Colonic mucosa (tissue), 4 donors: ENCODE measurements at places on chromosomes 5 and 9. TPM values are rescaled to one million over a fixed set of nuclear protein-coding genes. Genes with fewer than 3 reads are reported as not detected.

TAS2R1 gene
- not detected for total RNA-seq

CFAP157 gene
- total RNA-seq, result not detected

DNA sequence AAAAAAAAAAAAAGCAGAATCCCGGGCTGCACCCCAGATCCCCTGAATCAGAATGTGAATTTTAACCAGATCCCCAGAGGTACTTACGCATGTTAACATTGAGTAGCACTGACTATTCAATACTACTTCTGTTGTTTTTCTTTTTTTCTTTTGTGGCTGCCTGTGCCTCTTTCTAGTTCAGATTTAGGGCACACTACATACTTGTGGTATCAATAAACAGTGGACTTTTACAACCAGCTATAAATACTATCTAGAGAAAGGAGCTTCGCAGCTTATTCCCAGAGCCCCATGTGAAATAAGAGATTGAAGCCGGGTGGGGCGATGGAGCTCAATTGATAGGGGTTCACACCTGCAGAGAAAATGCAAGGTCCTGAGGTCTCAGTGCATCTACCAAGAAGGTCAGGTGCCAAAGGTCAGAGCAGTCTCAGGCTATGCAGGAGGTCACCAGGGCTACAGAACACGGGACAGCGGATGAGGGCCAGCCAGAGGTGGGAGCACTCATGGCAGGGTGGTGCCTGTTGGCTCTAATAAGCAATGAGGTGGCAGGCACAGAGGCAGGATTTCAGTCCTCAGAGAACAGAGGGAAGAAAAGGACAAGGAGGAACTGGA lies 22.3 kb downstream of the WWC1 start:
- DNase-seq, result no peak
- no peaks in the 10 kb centered on the region for H3K27me3 ChIP-seq
- H3K36me3 ChIP-seq, result no peaks in the 10 kb centered on the region
- H3K27ac ChIP-seq, result peak overlapping the region; percentile 58

DNA sequence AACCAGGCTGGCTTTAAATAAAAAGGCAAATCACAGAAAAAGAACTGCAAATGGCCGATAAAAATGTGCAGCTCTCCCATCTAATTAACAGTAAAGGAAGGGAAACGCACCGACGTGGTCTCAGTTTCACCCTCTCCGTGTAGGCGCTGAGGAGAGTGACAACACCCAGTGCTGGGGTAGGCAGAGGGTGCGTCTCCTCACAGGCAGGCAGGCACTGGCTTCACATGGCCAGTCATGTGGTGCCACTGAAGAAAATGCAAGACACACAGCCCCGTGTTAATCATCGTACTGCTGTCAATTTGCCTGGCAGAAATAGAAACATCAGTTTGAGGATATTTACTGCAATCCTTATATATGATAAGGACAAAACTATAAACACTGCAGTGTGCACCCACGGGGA lies 178.4 kb downstream of the FANCC start:
- H3K4me3 ChIP-seq, result no peak overlapping the region
- peaks cover 4% of the 10 kb centered on the region for H3K4me1 ChIP-seq
- DNase-seq, result no peak
- H3K36me3 ChIP-seq, result no peaks in the 10 kb centered on the region
- H3K27ac ChIP-seq, result no peak overlapping the region

RGP1 gene
- 52.0 TPM for total RNA-seq

TRPM6 gene
- 15.1 TPM for total RNA-seq

DNA sequence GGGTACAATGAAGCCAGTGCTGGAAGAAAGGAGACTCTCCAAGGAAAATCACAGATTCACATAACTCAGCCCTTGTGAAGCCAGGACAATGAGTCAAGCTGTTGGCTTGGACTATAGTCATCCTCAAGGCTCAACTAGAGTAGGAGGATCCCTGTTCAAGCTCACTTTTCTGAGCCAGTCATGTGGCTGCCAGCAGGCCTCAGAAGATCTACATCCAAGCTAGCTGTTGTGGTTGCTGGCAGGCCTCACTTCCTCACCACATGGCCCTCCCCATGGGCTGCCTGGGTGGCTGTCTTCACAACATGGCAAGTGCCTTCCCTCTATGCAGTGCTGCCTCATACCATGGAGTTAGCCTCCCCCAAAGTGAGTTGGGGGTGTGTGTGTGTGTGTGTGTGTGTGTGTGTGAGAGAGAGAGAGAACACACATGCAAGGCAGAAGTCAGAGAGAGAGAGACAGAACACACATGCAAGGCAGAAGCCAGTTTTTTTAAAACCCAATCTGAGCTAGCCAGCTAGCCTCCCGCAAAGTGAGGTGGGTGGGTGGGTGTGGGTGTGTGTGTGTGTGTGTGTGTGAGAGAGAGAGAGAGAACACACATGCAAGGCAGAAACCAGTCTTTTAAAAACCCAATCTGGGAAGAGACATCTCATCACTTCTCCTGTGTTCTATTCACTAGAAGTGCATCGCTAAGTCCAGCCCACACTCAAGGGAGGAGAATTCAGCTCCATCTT lies 17.1 kb downstream of the SCAI start:
- H3K27me3 ChIP-seq, result no peaks in the 10 kb centered on the region
- no peak overlapping the region for H3K4me3 ChIP-seq
- H3K36me3 ChIP-seq, result no peaks in the 10 kb centered on the region
- H3K4me1 ChIP-seq, result no peaks in the 10 kb centered on the region
- DNase-seq, result peak; percentile 66
- no peak overlapping the region for H3K27ac ChIP-seq

GRCh38 chr5:173598686-173599085 lies 17.8 kb downstream of the BOD1 start:
- H3K4me3 ChIP-seq, result no peak overlapping the region
- H3K27ac ChIP-seq, result no peak overlapping the region
- H3K36me3 ChIP-seq, result no peaks in the 10 kb centered on the region
- DNase-seq, result no peak
- no peaks in the 10 kb centered on the region for H3K27me3 ChIP-seq

- no peaks in the 10 kb centered on the region for H3K4me1 ChIP-seq
- no peaks in the 10 kb centered on the region for H3K27me3 ChIP-seq
- H3K27ac ChIP-seq, result no peak overlapping the region
- no peaks in the 10 kb centered on the region for H3K36me3 ChIP-seq
- no peak overlapping the region for H3K4me3 ChIP-seq
These were observed 66.3 kb downstream of the PRELID2 start for GRCh38 chr5:145768863-145769262.

CCL27 gene
- not detected for total RNA-seq

RMI1 gene
- total RNA-seq, result 9.6 TPM

DNA sequence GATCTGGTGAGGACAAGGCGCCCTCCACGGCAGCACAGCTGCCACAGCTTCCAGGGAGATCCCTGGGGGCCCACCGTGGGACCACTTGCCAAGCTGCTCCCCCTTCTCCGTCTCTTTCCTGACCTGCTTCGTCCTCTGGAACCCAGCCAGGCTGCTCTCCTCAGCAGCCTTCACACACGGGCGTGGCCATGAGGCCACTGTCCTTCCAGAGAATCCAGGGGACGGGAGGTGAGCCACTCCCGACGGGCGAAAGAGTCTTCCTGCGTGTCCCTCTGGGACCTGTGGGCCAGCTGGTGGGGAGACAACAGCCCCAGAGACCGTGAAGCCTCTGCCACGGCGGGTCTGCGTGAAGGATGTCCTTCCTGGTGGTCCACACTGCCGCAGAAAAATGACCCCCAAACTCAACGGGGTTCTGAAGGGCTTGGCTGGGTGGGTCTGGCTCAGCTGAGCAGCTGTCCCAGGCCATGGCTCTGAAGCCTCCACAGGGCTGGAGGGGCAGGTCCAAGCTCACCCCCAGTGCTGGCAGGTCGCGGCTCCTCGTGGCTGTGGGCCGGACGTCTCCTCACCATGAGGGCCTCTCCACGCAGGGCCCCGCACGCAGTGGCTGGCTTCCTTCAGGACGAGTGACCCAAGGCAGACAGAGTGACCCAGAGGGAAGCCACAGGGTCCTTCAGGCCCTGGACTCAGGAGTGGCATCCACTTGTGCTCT lies 47.4 kb upstream of the NKD2 start:
- H3K27me3 ChIP-seq, result no peaks in the 10 kb centered on the region
- no peaks in the 10 kb centered on the region for H3K4me1 ChIP-seq
- no peak overlapping the region for H3K27ac ChIP-seq

DNA sequence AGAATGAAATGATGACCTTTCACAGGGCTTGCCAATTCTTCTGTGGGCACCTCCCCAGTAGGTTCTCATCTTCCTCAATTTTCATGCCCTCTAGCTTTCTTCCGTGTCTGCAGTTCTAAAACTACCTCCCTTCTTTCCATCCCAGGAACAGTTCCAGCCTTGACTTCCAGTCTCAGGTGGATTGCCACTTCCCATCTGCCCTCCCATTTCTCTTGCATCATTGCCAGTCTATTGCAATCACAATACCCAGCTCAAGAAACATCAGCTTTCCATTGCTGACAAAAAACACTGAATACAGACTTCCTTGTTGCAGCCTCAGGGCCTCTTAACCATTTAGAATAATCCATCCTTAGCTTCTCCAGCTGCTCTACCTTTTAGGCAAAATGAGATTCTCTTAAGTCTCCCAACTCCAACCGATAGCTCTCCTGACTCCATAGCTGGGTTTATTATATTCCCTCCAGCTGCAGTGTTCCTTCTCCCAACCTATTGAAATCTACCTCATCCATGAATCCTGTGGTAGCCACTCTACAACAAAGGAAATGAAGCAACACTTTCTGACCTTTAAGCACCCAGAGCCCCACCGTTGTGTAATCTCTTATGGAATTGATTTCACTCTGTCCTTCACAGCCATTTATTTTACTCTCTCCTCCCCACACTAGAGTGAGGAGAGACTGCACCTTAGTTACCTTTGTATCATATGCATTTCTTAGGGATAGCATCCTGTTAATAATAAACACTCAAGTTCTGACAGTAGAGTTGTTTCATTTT lies 75.6 kb upstream of the PCA3 start:
- no peak for DNase-seq
- H3K27ac ChIP-seq, result no peak overlapping the region
- H3K4me3 ChIP-seq, result no peak overlapping the region
- H3K36me3 ChIP-seq, result no peaks in the 10 kb centered on the region
- H3K4me1 ChIP-seq, result no peaks in the 10 kb centered on the region

GRCh38 chr9:19213823-19214222 lies 16.7 kb upstream of the DENND4C start:
- no peaks in the 10 kb centered on the region for H3K4me1 ChIP-seq
- no peaks in the 10 kb centered on the region for H3K36me3 ChIP-seq
- H3K27me3 ChIP-seq, result no peaks in the 10 kb centered on the region

BNIP1 gene
- total RNA-seq, result 11.4 TPM

LTC4S gene
- total RNA-seq, result 5.3 TPM

MSX2 gene
- total RNA-seq, result 0.88 TPM

PCDHA1 gene
- total RNA-seq, result 0.13 TPM

DNA sequence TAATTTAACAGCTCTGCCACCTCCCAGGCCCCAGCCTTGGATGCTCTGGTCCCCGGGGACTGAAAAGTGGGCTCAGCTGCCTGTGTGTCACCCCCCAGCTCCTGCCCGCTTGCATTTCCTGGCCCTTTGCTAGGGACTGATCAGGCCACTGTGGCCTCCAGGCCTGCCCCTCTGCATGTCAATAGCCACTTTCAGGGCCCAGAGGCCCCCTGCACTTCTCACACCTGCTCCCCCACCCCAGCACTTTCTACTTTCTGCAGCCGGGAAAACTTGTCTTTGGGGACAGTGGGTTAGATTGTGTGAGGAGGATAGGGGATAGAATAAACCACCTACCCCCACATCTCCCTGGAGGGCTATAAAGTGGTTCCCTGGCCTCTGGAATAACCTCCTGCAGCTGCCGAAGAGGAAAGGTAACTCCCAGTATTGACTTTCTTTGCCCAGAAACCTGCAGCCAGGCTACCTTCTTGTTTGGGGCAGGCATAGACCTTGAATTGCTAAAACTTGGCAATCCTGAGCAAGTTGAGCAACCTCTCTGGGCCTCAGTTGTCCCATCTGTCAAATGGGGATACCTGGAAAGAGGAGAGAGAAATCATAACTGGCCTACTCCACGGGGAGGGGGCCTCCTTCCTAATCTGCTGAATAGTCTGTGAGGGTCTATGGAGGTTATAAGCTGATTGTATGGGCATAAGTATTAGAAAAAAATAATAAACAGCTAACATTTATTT lies 7.8 kb downstream of the AIF1L start:
- no peaks in the 10 kb centered on the region for H3K4me1 ChIP-seq
- H3K27ac ChIP-seq, result no peak overlapping the region

F2RL1 gene
- total RNA-seq, result 139 TPM

GRCh38 chr5:62661126-62661525 lies 82.5 kb downstream of the LRRC70 start:
- H3K4me1 ChIP-seq, result no peaks in the 10 kb centered on the region
- H3K27ac ChIP-seq, result no peak overlapping the region
- no peak overlapping the region for H3K4me3 ChIP-seq
- H3K36me3 ChIP-seq, result no peaks in the 10 kb centered on the region

DNA sequence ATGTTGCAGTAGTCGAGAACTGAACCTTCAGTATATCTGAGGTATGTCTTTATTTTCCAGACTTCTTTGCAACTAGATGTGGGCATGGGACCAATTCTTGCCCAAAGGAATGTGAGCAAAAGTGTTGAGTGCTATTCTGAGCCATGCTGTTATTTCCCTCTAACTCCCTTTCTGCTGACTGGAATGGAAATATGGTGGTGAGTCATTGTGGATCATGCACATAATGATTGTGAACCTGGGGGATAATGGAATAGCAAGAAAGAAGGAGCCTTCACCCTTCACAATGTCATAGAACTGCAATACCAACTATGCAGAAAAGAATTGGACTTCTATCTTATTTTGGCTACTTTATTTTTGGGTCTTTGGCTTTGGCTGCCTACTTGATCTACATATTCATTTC lies 10.3 kb upstream of the DOCK2 start:
- no peak overlapping the region for H3K4me3 ChIP-seq
- DNase-seq, result no peak
- no peaks in the 10 kb centered on the region for H3K36me3 ChIP-seq
- no peaks in the 10 kb centered on the region for H3K4me1 ChIP-seq
- H3K27ac ChIP-seq, result no peak overlapping the region

- no peak overlapping the region for H3K27ac ChIP-seq
- H3K4me1 ChIP-seq, result no peaks in the 10 kb centered on the region
- no peaks in the 10 kb centered on the region for H3K36me3 ChIP-seq
- no peaks in the 10 kb centered on the region for H3K27me3 ChIP-seq
- no peak for DNase-seq
These were observed 35.1 kb upstream of the ORM1 start for GRCh38 chr9:114287763-114288192.

MYMK gene
- total RNA-seq, result not detected

DNA sequence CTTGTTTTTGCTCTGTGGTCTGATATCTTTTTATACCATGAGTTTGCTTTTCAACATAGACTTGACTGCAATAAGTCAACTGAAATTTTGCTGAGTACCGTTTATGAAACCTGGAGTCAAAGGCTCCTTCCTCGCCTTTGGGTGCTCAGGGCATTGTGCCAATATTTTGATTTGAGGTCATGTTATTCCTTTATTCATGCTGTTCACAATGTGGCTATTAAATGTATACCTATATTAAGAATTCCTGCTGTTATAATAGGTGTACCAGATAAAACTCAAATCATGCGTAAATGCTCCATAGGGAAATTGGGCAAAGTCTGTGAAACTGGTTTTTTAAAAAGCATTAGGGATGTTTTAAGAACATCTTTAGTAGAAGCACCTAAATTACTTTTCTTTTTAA lies 334.0 kb upstream of the NUDT12 start:
- no peaks in the 10 kb centered on the region for H3K27me3 ChIP-seq
- H3K4me1 ChIP-seq, result no peaks in the 10 kb centered on the region
- H3K36me3 ChIP-seq, result no peaks in the 10 kb centered on the region
- H3K27ac ChIP-seq, result no peak overlapping the region
- no peak overlapping the region for H3K4me3 ChIP-seq
